ENCODE measurements at places on chromosomes 1 and 21.

DNA sequence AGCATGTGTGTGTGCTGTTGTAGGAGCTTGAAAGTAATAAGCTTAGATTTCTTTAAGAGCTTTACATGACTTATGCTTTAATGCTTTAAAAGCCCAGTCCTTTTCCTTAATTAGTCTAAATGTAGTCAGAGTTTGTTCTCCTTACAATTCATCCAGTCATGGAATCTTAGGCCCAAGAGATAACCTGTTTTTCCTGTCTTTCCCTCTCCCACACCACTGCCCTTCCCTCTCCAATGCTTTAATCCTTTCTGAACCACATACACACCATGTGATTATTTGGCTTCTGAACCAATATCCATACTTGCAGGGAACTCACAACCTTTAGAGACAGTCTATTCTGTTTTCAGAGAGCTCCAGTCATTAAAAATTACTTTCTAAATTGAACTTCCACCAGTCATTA, 37.6 kb downstream of the ALG6 start:
- no peak for DNase-seq

GRCh38 chr21:46617267-46618051, 12.6 kb upstream of the S100B start:
- DNase-seq: no peak

GRCh38 chr21:27759091-27759659, 792.3 kb upstream of the ADAMTS5 start:
- no peak for DNase-seq

GRCh38 chr1:14298806-14299205, 299.7 kb upstream of the KAZN start:
- no peak for DNase-seq

DNA sequence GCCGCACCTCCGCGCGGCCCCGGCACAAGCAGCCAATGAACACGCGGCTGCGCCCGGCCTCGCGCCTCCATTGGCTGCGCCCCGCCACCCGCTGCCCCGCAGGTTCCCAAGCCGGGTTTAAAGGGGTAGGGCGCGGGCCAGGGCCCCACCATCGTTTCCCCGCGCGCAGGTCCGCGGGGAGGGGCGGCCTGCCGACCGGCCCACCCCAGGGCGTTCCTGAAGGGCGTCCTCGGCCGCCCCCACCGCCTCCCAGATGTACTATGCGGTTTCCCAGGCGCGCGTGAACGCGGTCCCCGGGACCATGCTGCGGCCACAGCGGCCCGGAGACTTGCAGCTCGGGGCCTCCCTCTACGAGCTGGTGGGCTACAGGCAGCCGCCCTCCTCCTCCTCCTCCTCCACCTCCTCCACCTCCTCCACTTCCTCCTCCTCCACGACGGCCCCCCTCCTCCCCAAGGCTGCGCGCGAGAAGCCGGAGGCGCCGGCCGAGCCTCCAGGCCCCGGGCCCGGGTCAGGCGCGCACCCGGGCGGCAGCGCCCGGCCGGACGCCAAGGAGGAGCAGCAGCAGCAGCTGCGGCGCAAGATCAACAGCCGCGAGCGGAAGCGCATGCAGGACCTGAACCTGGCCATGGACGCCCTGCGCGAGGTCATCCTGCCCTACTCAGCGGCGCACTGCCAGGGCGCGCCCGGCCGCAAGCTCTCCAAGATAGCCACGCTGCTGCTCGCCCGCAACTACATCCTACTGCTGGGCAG, at the start of gene OLIG1:
TSS of gene OLIG1 (plus strand) at position 148 of the 750 bp plus-strand sequence. CDS start at position 254, 106 bp downstream.
- peak; percentile 19 for DNase-seq

DNA sequence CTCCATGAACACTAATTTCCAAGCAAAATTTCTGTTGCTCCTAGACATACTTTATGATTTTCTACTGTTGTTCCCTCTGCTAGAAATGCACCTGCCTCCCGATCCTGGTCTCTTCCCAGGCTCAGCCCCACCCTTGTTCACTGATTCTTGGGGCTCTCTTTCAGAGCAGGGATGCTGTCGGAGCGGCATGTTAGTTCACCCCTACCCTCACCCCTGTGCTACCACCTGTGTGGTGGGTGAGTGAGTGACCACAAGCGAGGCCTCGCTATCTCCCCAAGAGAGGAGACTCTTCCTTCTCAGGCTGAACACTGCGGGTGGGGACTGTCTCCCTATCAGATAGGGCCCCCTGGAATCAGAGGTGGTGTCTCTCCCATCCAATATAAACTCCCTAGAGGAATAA, 4.9 kb upstream of the S100A8 start:
- DNase-seq: no peak

DNA sequence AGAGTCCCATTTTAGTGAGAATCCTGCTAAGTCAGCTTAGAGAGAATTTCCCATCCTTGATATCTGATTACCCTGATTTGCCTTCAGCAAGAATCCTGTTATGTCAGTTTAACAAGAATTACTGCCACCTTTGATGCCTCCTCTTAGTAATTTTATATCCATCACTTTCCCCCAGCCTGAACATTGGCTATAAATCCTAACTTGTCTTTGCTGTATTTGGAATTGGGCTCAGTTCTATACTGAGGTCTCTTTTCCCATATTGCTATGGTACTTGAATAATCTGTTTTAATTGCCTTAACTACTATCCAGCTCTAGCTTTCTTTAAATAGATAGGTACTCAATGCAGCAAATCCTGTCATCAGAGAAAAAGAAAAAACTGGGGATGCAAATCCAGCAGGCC, 842.0 kb upstream of the ADAMTS5 start:
- no peak for DNase-seq

- DNase-seq: no peak
Measured at GRCh38 chr21:19810779-19811178, 1187.4 kb upstream of the NCAM2 start.

DNA sequence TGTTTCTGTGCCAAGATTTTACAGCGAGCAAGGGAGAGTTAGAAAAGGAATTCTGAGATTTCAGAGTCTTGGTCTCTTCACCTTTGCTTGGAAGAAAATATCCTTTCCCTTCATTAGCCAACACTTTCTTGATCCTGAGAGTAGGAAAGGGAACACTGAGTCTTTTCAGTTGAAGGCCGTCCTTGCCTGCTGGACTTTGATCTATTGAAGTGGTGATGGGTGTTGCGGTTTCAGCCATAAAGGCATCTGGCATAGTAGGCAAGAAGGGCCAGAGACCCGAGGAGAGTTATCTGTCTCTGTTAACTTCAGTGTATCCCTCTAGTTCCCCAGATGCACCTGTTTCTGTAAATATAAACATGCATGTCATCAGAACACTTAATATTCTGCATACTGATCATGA, 9.7 kb downstream of the SELE start:
- no peak for DNase-seq

GRCh38 chr1:65942476-65942875, 149.8 kb downstream of the PDE4B start:
- DNase-seq: no peak

- DNase-seq: no peak
Measured at GRCh38 chr1:106753066-106753465, 303.4 kb upstream of the PRMT6 start.

DNA sequence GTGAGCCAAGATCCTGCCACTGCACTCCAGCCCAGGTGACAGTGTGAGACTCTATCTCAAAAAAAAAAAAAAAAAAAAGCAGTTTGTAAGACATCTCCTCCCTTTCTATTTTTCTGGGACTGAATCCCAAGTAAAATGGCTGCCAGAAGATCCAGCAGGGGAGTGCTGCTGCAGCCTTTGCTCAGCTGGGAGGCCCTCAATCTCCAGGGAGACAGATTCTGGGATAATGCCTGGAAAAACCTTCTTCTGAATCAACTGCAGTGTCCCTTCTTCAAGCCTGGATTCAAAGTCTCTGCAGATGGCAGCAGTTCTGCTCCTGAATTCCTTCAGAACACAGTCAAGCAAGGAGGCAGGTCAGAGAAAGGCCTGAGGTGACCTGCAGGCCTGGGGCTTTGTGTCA, 191.0 kb upstream of the NRIP1 start:
- no peak for DNase-seq

DNA sequence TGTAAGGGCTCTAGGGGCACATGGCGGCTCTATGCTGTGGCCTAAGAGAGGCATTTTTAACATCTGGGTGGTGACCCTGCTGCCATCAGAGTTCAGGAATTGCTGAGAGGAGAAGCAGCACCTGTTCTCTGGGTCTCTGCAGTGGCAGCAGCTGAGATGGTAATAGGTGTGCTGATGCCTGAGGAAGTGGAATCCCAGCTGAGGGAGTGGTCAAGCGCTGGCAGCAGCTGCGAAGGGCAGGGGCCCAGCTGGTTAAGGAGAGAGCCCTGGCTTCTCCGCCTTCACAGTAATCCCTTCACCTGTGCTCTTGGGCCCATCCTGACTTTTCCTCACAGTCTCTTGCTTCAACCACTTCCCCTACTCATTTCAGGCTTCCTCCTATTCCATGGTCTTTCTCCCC, 39.8 kb downstream of the GJA5 start:
- DNase-seq: no peak

DNA sequence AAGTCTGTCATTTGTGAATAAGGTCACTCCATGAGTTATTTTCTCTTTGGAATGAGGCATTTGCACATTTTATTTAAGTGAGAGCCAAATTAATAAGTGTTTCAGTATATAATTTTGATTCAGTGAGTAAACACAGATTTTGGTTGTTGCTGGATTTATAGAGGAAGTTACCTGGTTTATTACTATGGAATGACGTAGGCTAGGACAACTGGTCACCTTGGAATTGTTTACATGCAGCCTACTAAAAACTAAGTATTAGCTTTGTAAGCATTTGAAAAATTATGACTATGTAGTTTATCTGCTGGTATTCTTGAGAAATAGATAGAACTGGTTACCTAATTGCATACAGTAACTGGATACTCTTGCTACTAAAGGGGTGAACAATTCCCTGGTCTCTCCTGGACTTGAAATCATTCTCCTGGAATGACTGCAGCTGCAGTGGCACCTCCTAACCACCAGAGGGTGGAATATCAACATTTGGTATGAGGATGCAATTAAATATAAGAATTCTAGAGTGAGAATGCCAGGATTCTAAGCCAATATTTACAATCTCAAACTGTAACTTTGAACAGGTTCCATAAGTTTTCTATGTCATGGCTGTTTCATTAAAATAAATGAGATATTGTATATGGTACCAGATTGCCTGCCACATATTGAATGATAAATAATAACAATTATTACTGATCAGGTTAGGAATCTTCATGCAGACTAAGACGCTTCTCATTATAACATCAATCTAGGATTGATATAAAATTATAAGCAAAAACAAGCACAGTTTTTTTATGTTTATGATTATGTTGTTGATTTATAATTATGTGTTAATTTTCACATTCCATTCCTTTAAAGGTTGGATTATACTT, 3.5 kb upstream of the KRTAP27-1 start:
- peak; percentile 58 for DNase-seq

DNA sequence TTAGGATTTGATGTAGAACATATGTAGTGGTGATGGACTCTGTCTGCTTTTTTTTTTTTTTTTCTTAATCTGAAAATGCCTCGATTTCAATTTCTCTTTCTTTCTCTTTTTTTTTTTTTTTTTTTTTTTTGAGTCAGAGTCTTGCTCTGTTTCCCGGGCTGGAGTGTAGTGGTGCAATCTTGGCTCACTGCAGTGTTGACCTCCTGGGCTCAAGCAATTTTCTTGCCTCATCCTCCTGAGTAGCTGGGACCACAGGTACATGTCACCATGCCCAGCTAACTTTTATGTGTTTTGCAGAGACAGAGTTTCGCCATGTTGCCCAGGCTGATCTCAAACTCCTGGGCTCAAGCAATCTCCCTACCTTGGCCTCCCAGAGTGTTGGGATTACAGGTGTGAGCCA, 17.4 kb downstream of the MAST2 start:
- DNase-seq: no peak

- no peak for DNase-seq
Measured at GRCh38 chr1:20083178-20083944, 13.4 kb downstream of the PLA2G5 start.

DNA sequence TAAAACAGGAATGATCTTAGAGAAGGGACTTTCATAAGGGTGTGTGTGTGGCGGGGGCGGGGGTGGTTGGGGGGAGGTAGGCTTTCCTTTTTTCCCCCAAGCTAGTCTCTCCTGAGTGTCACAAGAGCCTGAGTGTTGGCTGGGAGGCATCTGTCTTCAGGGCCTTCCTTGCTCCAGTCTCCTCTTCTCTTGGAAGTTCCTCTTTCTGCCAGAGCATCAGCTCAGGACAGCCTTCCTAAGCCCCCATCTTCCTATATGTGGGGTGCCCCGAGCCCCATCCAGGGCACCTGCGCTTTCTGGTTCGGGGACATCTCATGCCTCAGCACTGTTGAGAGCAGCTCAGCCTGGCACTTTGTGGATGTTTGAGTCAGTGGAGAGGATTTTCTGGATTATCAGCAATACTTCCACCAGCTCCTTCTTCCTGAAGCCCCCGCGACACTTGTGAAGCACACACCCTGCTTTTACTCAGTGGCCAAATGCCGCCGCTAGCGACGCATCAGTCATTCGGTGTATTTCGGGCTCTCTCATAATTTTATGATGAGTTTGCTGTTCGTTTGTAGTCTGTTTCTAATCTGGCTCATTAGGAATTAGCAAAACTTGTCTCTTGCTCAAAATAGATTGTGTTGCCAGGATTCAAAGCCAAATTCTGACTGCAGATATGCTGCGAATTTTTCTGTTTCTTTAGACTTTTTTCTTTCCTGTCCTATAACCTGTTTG, 61.7 kb downstream of the GALNT2 start:
- no peak for DNase-seq

GRCh38 chr1:168195199-168196135, 16.7 kb downstream of the TIPRL start:
- DNase-seq: no peak

GRCh38 chr1:22949822-22950331, 22.8 kb downstream of the LACTBL1 start:
- DNase-seq: no peak

DNA sequence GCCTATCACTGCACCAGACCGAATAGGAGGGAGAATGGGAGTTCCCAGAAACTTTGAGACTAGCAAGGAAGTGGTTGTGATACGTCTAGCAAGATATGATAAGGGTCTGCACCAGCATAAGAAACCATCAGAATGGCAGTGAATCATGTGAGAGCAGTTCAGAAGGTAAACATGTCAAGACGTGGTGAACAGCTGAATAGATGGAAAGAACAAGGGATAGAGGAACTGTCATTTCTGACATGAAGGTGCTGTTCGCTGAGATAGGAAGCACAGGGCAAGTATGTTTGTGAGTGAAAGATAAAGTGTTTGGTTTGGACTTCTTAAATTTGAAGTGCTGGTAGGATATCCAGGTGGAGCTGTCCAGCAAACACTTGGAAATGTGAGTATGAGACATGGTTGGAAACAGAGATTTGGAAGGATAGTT, 1.1 kb upstream of the AGO1 start:
- no peak for DNase-seq
